Fibroblast of mammary gland (primary cell): ENCODE measurements at places on chromosomes 16 and 17.

GRCh38 chr16:25066426-25066746, 45.2 kb upstream of the LCMT1 start:
- DNase-seq = no peak

DNA sequence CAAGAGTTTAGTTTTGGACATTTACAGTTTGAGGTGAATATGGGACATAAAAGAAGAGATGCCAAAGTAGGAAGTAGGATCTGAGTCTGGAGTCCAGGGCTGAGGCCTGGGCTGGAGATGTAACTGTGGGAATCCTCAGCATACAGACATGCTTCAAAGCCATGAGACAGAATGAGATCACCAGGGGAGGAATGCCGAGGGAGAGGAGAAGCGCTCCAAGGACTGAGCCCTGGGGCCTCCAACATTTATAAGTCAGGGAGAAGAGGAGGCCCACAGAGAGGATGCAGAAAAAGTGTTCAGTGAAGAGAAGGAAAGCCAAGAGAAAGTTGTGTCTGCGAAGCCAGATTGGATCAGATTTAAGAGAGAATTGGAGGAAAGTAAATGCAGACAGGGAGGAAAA, 277.5 kb upstream of the MYOCD start:
- peak; percentile 78 for DNase-seq

DNA sequence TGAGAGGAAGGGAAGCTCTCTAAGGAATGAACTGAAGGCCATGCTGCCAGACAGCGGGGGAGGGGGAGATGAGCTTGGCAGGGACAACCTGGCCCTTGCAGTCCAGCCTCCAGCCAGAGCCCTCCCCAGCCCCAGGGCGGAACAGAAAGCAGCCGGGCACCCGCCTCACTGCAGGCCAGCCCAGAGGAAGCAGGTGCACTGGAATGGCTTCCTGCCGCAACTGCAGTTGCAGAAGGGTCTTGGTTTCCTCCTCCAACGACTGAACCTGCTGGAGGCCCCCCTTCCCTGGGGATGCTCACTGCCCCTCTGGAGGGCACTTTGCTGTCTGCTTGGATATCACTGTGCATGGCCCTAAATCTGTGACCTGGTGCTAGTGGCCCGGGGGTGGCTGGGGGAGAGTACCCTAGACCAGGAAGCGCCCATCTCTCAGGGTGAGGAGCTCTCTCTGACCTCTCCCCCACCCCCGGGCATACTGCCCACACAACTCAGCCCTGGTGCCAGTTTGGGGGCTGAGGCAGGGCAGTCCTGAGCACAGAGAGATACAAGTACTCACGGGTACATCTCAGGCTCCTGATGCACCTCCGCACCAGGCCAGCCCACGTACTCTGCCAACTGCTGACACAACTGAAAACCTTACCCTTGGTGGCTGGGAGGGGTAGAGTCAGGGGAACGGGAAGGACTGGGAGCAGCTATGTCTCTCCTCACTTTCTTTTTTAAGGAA, 41.1 kb downstream of the MYO18A start:
- no peak for DNase-seq

- no peak for DNase-seq
Observed at GRCh38 chr16:77223184-77223583, 24.0 kb downstream of the SYCE1L start.

GRCh38 chr17:61450641-61451537, 1.3 kb upstream of the TBX4 start:
- no peak for DNase-seq

GRCh38 chr16:1785846-1786170, 3.0 kb downstream of the NUBP2 start:
- no peak for DNase-seq

- no peak for DNase-seq
Observed at GRCh38 chr17:49894761-49895160, 46.9 kb upstream of the TAC4 start.

DNA sequence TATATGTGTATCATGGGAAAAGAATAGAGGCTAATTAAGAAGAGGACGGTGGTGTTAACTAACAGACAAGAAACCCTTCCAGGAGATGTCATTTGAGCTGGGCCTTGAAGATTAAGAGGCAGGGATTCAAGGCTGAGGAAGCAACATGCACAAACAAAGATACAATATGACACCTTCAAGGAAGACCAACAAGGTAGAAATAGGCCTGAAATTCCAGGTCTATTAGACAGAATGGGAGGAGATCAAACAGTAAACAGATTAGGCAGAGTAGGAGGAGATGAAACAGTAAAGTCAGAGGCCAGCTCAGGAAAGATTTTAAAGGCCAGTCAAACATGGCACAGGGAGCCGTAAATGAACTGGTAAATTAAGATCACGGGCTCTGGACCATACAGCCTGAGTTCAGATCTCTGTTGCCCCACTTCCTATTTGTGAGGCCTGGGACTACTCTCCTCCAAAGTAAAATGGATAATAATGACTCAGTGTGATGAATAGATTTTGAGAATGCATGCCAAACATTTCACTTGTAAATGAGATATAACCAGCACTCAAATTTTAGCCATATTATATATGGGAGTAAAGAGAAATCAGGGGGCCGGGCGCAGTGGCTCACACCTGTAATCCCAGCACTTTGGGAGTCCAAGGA, 38.9 kb downstream of the USP31 start:
- peak; percentile 25 for DNase-seq
